Stimulated activated CD8-positive, alpha-beta memory T cell treated with anti-CD3 and anti-CD28 coated beads, Interleukin-4, amount 100 ng/mL, for 1 hour (primary cell): ENCODE measurements at places on chromosomes 3 and 15.

DNA sequence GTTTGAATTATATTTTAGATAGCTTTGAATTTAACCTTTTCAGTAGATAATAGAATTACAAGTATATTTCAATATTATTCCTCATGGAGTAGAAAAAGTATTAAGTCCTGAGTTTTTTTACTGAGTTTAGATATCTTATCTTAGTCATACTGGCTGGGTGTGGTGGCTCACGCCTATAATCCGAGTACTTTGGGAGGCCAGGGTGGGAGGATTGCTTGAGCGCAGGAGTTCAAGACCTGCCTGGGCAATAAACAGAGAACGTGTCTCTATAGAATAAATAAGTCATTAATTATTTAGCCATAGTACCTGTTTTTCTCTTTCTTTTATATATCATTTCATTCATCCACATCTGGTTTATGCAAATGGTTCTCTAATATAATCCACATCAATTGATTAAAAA is 9.9 kb downstream of the RAP2B start:
- DNase-seq, result no peak

- DNase-seq, result no peak
Measured at GRCh38 chr3:195911946-195912270, 3.6 kb upstream of the TNK2 start.

DNA sequence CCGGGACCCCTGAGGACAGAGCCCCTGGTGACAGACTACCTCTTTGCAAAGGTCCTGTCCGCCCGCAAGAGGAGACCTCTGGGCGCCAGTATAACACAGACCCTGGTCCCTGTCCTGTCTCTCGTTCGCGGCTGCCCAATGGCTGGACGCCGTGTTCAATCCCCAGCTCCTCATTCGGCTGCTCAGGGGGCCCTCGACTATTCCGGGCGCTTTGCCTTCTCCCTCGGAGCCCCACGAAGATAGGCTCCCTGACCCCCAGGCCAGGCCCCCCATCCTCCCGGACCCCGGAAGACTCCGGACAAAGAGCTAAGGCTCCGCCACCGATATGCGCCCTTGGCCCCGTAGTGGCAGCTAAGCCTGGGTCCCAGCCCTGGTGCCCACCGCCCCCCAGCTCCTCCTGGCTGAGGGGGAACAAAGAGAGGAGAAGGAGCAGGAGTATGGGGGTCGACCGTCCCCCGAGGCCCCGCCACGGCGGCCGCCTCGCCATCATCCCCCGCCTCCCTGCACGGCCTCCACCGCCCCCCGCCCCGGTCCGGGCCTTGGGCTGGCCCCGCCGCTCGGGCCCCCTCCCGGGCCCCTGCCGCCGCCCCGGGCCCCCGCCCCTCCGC is 437 bp downstream of the CELSR3 start:
- no peak for DNase-seq

DNA sequence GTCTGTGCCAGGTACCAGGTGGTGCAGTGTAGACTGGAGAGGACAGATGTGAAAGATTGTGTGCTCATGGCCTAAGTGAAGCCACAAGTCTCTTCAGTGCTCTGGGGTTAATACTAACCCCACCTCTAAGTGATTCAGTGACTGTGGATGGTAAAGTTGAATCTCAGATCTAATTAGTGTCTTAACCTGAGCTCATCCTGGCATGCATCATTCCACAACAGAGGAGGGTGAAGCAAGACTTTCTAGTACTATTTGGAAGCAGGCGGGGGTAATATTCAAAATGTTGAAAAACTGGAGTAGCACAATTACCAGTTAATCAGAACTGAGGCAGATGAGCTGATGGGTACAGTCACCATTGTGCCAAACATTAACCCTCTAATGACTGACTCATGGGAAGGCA is 2.8 kb upstream of the MESD start:
- no peak for DNase-seq

DNA sequence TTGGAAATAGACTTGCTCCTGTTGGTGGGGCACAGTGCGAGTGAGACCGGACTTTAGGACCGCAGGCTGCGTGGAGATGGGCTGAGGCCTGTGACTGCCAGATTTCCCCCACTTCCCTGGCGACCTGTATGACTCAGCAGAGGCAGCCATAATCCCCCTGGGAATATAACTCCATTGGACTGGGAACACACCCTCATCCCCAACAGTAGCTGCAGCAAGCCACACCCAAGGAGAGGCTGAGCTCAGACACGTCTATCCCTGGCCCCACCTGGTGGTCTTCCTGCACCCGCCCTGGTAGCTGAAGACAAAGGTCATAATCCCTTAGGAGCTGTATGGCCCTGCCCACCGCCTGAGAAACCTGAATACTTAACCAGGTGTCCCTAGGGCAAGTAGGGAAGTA is 42.6 kb downstream of the DZIP1L start:
- no peak for DNase-seq

DNA sequence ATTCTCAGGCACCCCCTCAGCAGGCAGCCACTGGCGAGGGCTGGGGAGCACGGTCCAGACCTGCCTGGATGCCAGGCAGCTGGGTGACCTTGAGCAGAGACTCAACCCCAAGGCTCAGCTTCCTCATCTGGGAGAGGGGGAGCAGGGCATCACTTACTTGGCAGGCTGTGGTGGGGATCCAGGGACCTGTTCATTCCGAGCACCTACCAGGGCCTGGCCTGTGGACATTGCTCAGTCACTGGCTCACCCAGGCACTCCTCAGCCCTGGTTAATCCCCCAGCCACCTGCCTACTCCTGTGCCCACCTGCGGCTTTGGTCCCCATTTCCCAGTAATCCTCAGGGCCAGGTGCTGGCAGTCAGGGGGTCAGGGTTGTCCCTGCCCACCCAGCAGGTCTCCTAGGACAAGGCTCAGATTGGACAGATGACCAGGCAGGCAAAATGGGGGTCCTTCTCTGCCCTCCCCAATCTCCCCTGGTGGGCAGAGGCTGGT is 9.3 kb upstream of the RPL29 start:
- no peak for DNase-seq

GRCh38 chr3:72440491-72440890 is 407.8 kb downstream of the SHQ1 start:
- DNase-seq, result no peak

DNA sequence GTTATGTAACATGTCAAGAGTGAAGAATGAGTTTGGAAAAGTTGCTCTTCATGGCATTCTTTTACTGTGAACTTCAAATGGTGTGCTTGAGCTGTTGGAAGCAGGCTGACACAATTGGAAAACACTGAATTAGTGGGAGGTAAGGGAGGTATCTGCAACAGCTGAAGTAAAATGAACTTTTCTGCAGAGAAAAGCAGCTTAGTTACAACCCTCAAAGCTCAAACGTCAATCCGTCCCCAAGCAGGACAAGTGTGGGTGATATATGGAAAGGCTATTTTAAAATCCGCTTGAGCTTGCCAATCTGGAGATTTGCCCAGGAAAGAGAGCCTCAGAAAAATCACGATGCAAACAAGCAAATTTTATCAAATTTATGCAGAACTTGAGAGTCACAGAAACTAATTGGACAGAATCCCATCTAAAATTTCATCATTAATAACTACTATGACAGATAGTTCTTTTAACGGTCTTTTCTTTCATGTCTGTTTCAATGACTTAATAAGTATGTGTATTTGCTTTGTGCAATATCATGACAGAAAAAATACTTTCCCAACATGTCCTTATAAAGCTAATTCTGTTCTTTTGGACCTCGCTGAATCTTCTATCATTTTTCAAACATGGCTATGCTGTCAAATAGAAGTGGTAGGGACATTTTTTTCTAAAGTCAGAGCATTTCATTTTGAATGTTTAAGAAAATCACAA is 266.6 kb upstream of the SLITRK3 start:
- no peak for DNase-seq

- no peak for DNase-seq
Measured at GRCh38 chr15:45185903-45186770, 1.6 kb downstream of the SHF start.
